Neuronal stem cell (in vitro differentiated cells): ENCODE measurements at places on chromosomes 1 and 21.
A peak's percentile ranks its signal among the peaks of the same experiment; 100 is the strongest.

- no peaks in the 10 kb centered on the region for H3K4me1 ChIP-seq
- DNase-seq: no peak
- H3K36me3 ChIP-seq: no peaks in the 10 kb centered on the region
These were observed 1.8 kb upstream of the TCP10L start for GRCh38 chr21:32587120-32587519.

DNA sequence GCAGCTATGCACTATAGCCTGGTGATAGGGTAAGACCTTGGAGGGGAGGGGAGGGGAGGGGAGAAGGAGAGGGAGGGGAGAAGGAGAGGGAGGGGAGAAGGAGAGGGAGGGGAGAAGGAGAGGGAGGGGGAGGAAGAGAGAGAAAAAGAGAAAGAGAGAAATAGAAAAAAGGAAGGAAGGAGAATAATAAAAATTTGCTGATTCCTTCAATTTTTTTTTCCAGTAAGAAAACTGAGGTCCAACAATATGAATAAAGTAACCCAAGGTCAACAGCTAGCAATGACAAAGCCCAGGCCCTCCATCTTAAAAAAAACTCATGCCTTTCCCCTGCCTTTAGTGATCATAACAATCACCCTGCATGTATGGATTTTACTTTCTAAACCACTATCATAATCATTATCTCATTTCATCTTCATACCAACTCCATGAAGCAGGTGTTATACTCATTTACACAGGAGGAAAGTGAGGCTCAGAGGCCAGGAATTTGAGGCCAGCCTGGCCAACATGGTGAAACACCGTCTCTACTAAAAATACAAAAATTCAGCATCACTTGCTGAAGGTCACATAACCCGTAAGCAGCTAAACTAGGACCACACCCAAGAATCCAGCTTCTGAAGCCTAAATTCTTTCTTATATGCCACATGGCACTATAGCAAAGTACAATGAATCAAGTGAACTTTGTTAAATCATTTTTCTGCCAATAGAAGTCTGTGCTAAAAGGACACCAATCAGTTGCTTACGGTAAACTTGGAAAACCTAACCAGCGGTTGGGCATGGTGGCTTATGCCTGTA is 23.4 kb upstream of the BRDT start:
- no peak overlapping the region for H3K27ac ChIP-seq
- DNase-seq: no peak
- H3K4me3 ChIP-seq: no peak overlapping the region
- H3K36me3 ChIP-seq: no peaks in the 10 kb centered on the region
- no peaks in the 10 kb centered on the region for H3K27me3 ChIP-seq

DNA sequence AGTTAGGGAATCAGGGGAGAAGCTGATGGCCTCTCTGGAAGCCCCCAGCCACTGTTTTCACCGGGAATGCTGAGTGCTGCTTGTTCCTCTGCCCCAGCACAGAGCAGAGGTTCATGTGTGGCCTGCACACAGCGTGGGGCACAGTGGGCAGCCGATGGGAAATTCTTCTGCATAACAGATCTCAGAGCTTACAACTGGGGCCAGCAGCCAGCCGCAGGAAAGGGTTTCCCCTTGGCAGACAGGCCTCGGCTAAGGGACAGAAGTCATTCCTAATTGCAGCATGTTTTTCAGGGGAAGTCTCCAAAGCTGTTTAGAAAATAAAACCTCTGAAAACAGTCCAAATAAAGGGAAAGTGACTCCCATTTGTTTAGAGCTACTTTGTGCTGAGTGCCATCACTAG is 22.6 kb downstream of the HMGB4 start:
- DNase-seq: no peak
- no peaks in the 10 kb centered on the region for H3K36me3 ChIP-seq
- H3K4me3 ChIP-seq: no peak overlapping the region

GRCh38 chr1:58993403-58993802 is 209.6 kb upstream of the JUN start:
- no peaks in the 10 kb centered on the region for H3K36me3 ChIP-seq
- no peaks in the 10 kb centered on the region for H3K27me3 ChIP-seq
- DNase-seq: no peak
- H3K4me3 ChIP-seq: no peak overlapping the region
- peaks cover 10% of the 10 kb centered on the region for H3K4me1 ChIP-seq

- H3K4me3 ChIP-seq: no peak overlapping the region
- no peaks in the 10 kb centered on the region for H3K4me1 ChIP-seq
- H3K27me3 ChIP-seq: no peaks in the 10 kb centered on the region
- DNase-seq: no peak
- no peaks in the 10 kb centered on the region for H3K36me3 ChIP-seq
These were observed 190.3 kb upstream of the GREM2 start for GRCh38 chr1:240802271-240802670.

- H3K27ac ChIP-seq: no peak overlapping the region
- no peak for DNase-seq
- H3K4me3 ChIP-seq: no peak overlapping the region
- H3K4me1 ChIP-seq: peaks cover 1% of the 10 kb centered on the region
These were observed 128.3 kb downstream of the MACF1 start for GRCh38 chr1:39332828-39333227.

- no peak overlapping the region for H3K27ac ChIP-seq
- H3K4me3 ChIP-seq: no peak overlapping the region
- no peak for DNase-seq
- no peaks in the 10 kb centered on the region for H3K36me3 ChIP-seq
These were observed 33.6 kb upstream of the ADARB1 start for GRCh38 chr21:45040739-45041138.

GRCh38 chr1:110718452-110718851 is 43.7 kb upstream of the KCNA3 start:
- no peak for DNase-seq
- H3K4me1 ChIP-seq: peaks cover 3% of the 10 kb centered on the region
- H3K27me3 ChIP-seq: no peaks in the 10 kb centered on the region

- no peaks in the 10 kb centered on the region for H3K36me3 ChIP-seq
- no peak for DNase-seq
- H3K27me3 ChIP-seq: no peaks in the 10 kb centered on the region
- H3K27ac ChIP-seq: no peak overlapping the region
These were observed 7.7 kb upstream of the CDC42 start for GRCh38 chr1:22044690-22045420.

DNA sequence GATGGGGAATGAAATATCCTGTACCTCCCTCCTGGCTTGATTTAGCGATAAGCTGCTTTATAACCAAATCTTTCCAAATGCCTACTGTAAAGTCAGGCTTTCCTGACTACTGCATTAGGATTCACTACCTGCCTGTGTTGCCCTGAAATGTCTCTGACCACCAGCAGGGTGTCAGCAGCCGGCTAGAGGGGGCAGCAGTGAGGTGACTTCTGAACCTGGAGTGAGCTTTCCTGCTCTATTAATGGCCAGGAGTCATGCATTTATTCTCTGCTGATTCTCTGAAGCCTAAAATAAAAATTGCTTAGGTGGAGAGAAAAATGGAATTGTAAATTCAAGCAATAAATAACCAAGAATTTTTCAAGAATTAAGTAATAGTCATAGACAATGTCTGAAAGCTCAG is 2.5 kb downstream of the BACE2 start:
- H3K4me3 ChIP-seq: no peak overlapping the region
- DNase-seq: peak; percentile 23
- peaks cover 56% of the 10 kb centered on the region for H3K27me3 ChIP-seq

DNA sequence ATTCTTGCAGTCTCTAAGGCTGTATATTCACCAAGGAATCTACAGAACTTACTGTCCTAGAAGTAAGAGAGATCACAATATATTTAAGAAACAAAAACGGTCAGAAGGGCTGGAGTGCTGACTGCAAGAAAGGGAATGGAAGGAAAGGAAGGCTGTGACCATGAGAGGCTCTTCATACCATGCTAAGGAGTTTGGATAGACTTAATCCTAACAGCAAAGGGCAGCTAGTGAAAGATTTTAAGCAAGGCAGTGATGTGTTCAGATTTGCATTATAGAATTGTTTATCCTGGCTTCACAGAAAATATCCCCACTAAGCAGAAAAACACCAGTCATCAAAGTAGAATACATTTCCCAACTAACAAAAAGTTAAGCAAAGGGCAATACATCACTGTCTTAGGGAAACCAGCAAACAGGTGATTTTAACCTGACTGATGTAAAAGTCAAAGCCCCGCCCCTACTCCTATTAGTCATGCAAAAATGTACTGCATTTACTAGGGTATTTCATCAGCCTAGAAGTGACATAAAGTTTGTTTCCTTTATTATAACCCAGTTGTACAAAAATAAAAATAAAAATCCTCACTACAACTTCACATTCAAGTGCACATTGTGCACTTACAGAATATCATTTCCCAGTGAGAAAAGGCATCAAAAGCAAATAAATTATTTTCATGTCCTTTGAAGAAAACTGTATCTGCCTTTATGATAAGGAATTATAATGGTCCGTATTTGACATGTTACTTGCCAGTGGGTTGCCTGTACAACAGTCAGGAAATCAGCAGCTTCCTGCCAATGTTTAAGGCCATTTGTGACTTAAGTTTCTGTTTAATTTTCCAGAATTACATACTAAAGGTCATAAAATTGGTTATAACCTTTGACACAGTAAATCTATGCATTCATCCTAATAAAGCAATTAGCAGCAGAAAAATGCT is 17.2 kb downstream of the JAK1 start:
- no peaks in the 10 kb centered on the region for H3K4me1 ChIP-seq
- H3K4me3 ChIP-seq: no peak overlapping the region
- no peak overlapping the region for H3K27ac ChIP-seq

- H3K4me3 ChIP-seq: peak overlapping the region; percentile 67
- H3K27me3 ChIP-seq: peaks cover 5% of the 10 kb centered on the region
- no peak overlapping the region for H3K27ac ChIP-seq
- no peak for DNase-seq
These were observed 125.2 kb upstream of the DPYD start for GRCh38 chr1:98045767-98046641.

DNA sequence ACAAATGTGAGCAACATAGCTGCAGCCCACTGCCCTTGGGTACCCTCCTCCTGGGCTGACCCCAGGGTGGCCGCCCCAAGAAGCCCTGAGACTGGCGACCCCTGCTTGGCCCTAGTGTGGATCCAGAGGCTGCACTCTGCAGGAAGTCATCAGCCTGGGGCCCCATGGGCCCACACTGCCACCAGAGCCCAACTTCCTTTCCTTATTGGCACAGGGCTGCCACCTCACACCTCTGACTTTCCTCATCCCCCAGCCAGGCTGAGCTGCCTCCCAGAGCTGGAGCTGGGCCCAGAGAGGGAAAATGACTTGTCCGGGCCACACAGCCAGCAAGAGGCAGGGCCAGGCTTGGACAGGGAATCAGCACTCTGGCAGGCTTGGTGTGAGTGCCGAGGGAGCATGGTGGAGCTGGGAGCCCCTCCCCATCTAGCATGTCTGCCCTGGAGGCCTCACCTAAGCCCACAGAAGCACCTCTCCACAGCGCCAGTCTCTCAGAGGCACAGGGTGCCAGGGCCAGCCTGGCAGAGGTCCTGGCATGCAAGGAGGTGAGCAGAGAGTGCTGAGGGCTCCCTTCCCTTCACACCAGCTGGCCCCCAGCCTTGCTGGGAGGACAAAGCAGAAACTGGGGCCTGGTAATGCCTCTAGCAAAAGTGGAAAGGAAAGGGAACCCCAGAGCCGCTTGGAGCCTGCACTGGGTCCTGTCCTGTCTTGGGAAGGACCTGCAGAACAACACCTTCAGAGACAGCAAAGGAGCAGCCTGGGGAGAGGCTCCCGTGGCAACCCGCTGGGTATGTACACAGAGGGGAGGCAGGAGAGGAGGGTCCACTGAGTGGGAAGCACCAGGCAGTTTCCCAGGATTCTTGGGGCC is 3.2 kb downstream of the RAP1GAP start:
- DNase-seq: no peak
- H3K4me3 ChIP-seq: no peak overlapping the region
- no peak overlapping the region for H3K27ac ChIP-seq
- H3K4me1 ChIP-seq: peaks cover 24% of the 10 kb centered on the region

- H3K4me3 ChIP-seq: no peak overlapping the region
- no peak overlapping the region for H3K27ac ChIP-seq
- no peak for DNase-seq
- H3K36me3 ChIP-seq: peaks cover 36% of the 10 kb centered on the region
- H3K27me3 ChIP-seq: no peaks in the 10 kb centered on the region
These were observed 4.6 kb downstream of the TENT5B start for GRCh38 chr1:27007909-27008582.

DNA sequence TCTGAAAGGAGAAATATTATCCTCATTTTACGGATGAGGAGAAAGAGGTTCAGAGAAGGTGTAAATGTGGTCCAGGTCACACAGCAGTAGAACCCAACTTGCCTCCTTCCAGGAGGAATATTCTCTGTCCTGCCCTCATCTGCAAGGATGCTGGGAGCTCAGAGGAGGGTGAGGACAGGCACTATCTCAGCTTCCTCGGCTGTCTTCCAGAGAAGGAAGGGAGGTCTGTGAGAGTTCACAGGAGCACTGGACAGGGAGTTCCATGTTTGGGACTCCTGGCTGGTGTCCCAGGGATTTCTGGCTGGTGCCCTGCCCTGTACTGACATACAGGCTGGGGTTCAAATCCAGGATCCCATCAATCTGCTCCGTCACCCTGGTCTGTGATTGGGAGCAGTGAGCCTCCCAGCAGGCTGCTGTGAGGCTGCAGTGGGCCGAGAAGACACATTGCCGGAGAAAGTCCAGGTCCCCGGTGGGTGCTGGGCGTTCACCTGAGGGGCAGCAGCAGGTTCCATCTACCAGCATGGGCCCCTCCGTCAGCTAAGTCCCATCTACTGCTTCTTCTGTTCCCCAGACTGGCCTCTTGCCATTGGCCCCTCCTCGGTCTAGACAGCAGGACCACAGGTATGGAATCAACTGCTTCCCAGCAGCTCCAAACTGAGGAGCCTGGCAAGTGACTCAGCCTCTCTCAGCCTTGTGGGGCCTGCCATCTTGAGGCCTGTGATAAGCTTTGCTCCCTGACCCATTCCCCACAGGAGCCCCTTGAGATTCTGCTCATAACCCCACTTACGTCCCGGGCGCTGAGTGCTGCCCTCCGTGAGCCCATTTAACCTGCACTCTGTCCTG is 8.5 kb upstream of the BSND start:
- no peaks in the 10 kb centered on the region for H3K36me3 ChIP-seq
- no peak overlapping the region for H3K27ac ChIP-seq
- no peak for DNase-seq
- H3K4me1 ChIP-seq: peaks cover 3% of the 10 kb centered on the region

GRCh38 chr1:236120721-236121153 is 21.6 kb upstream of the GPR137B start:
- no peak for DNase-seq
- no peaks in the 10 kb centered on the region for H3K36me3 ChIP-seq
- H3K27ac ChIP-seq: no peak overlapping the region
- no peak overlapping the region for H3K4me3 ChIP-seq
- no peaks in the 10 kb centered on the region for H3K27me3 ChIP-seq

GRCh38 chr1:229323885-229324553 is 18.8 kb downstream of the CCSAP start:
- no peaks in the 10 kb centered on the region for H3K27me3 ChIP-seq
- peaks cover 10% of the 10 kb centered on the region for H3K36me3 ChIP-seq
- H3K27ac ChIP-seq: no peak overlapping the region
- no peak overlapping the region for H3K4me3 ChIP-seq
- no peaks in the 10 kb centered on the region for H3K4me1 ChIP-seq

GRCh38 chr1:231990388-231990787 is 363.8 kb downstream of the DISC1 start:
- H3K27me3 ChIP-seq: no peaks in the 10 kb centered on the region
- H3K27ac ChIP-seq: no peak overlapping the region
- no peaks in the 10 kb centered on the region for H3K36me3 ChIP-seq
- H3K4me1 ChIP-seq: peaks cover 21% of the 10 kb centered on the region
